OCI-LY7 (cell line): ENCODE measurements at places on chromosomes 5 and 9. TPM values are rescaled to one million over a fixed set of nuclear protein-coding genes. Genes with fewer than 3 reads are reported as not detected.

DNA sequence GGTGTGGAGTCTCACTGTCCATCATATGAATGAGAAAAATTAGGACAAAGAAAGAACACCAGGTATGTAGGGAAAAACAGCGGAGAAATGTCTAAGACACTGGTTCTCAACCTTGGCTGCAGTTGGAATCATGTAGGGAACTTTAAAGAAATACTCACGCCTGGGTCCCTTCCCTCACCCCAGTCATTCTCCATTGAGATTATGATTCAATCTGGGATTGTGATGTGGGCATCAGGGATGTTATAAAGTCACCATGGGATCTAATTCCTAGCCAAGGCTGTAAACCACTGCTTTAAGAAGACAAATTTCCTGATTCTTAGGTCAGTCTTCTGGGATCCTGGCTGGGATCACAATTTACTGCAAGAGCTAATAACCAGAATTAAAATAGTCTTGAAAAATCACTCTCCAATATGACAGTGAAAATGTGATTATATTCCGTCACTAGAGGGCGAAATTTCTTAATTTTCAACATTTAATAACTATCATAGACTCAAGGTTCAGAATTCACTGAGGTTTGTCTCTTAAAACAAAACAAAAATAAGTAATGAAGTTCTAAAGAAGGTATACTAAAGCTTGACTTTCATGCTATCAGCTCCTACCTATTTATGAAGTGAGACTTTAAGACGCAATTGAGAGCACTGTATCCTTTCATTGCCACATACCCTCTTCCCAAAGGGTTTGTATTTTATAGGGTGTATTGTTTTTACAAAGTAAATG, 60.5 kb downstream of the GLDC start:
- DNase-seq, result peak; percentile 65

Gene ZFP2
- total RNA-seq, result 0.32 TPM in 1 of 2 replicates, not detected in the other

Gene SLC25A2
- total RNA-seq, result 0.70 and 1.6 TPM in 2 replicates

GRCh38 chr5:148000036-148000435, 63.7 kb upstream of the SPINK5 start:
- DNase-seq, result no peak

GRCh38 chr9:100473276-100474081, 530 bp downstream of the TMEFF1 start:
- DNase-seq, result peak; percentile 63

Gene TICAM2
- total RNA-seq, result 0.65 and 0.87 TPM in 2 replicates

DNA sequence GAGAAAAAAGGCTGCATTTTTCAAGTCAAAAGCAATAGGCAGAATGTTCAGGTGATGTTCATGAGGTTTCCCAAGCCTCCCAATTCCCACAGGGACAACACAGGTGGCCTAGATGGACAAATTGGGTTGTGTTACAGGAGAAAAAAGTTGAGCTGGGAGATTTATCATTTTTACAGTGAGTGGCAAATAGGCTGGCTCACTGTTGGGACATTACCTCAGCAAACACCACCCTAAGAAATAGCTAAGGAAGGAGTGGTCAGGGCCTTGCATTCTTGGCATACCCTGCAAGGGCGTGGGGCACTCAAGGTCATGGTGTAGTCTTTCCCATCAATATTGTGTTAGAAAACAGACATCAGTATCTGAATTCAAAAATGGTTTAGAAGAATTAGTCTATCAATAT, 23.3 kb upstream of the CPLANE1 start:
- no peak for DNase-seq

DNA sequence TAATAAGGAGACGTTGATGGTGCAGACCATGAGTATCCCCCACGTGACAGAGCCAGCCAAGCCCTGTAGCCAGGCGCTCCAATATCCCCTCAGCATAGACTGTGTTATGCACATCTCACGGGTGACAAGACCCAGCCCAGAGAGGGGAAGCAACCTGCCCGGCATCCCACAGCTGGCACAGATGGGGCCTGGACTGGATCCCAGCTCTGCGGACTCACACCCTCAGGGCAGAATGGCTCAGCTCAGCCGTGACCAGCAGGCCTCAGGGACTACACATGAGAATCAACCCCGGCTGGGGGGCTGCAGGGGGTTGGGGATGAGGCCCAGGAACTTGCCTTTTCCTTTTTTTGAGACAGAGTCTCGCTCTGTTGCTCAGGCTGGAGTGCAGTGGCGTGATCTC, 11.7 kb downstream of the FIBCD1 start:
- DNase-seq, result no peak

Gene LRRTM2
- total RNA-seq, result not detected in 2 replicates

DNA sequence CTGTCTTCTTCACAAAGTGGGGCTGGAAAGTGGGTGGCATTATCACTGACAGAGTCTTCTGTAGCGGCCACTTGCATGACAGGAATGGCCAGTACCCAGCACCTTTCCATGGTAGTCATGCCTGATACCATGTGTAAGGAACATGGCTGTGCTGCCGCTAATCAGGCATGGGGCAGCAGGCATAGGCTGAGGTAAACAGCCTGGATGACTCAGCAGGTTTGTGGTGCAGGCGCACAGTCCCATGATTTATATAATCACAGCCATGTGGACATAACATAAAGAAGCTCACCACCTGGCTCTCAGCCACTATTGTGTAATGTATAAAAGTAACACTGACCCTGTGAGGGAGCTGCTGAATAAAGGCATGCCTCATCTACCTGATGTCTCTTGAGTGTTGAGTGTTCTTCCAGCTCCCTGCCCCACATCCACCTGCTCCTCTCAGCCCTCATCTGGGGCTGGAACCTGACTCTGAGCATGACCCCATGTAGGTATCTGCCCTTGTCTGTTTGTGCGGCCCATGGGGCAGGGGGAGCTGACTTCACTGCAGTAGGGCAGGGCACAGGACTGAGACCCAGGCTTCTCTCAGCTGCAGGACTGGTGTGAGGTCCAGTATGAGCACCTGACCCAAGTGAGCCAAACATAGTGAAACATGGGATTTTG, 13.2 kb upstream of the ICE1 start:
- peak; percentile 83 for DNase-seq

DNA sequence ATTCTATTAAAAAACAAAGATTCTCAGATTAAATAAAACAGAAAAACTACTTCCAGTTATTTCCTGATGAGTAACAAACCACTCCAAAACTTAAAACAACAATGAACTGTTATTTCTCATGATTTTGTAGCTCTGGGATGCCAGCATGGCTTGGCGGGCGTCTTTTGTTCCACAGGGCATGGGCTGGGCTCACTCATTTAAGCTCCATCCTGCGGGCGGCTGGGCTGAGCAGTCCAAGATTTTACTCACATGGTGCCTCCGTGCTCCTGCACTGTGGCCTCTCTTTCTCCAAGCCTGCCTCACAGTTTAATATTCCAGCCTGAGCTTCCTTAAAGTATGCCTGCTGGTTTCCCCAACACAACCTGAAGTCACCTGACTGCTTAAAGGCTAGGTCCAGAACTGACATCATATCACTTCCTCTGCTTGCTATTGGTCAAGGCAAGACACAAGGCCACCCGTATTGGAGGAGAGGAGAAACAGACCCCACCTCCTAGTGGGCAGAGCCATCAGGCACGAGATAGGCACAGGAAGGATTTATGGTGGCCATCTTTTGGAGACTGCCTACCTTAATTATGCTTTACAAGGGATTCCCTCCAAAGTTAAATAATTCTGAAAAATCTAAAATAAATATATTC, 41.6 kb upstream of the ZBTB43 start:
- peak; percentile 35 for DNase-seq

Gene WNT8A
- not detected in 2 replicates for total RNA-seq

GRCh38 chr9:78073722-78074121, 42.1 kb upstream of the GNAQ start:
- DNase-seq, result no peak

Gene EQTN
- not detected in 2 replicates for total RNA-seq

Gene SLC46A2
- not detected in 2 replicates for total RNA-seq

- no peak for DNase-seq
Observed at GRCh38 chr9:112945620-112946208, 55.0 kb upstream of the SLC46A2 start.

DNA sequence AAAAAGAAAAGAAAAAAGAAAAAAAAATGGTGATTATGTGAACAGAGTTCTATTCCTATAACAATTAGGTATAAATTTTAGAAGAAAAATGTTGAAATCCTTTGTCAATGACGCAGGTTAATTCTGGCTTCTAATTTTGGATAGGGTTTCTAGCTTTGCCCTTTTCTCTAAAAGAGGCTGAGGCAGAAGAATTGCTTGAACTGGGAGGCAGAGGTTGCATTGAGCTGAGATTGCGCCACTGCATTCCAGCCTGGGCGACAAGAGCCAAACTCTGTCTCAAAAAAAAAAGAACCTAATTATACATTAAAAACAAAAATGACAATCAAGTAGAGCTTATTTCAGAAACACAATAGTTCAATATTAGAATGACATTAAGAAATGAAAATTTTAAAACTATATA, 2.9 kb downstream of the STXBP1 start:
- no peak for DNase-seq

DNA sequence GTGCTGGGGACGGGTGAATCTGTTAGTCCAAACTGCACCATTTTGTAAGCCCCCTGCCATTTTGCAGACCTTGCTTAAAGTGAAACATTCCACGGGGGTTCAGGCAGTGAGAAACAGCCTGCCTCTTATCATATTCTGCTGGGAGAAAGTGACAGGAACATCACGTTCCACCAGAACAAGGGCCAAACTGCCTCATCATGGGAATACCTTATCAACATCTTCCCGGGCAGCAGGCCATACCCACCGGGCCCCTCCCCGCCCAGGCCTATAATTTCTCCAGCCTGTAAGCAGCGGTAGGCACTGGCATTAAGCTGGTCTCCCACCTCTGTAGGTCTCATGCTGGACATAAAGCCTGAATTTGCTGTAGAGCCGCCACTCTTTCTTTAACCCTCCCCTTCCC, 1.5 kb upstream of the CFAP77 start:
- no peak for DNase-seq

Gene ZNF354C
- total RNA-seq, result not detected in 2 replicates

Gene MEGF10
- total RNA-seq, result not detected in 2 replicates

Gene PPWD1
- total RNA-seq, result 54.3 and 57.4 TPM in 2 replicates

- no peak for DNase-seq
Observed at GRCh38 chr9:87614397-87614796, 111.5 kb upstream of the CTSL start.
